ENCODE measurements at places on chromosomes 7 and 10. TPM values are rescaled to one million over a fixed set of nuclear protein-coding genes. Genes with fewer than 3 reads are reported as not detected.
A peak's percentile ranks its signal among the peaks of the same experiment; 100 is the strongest.

MYPN gene
- 0.33 TPM for total RNA-seq

TUBAL3 gene
- not detected for total RNA-seq

DCLRE1C gene
- 8.3 TPM for total RNA-seq

DNA sequence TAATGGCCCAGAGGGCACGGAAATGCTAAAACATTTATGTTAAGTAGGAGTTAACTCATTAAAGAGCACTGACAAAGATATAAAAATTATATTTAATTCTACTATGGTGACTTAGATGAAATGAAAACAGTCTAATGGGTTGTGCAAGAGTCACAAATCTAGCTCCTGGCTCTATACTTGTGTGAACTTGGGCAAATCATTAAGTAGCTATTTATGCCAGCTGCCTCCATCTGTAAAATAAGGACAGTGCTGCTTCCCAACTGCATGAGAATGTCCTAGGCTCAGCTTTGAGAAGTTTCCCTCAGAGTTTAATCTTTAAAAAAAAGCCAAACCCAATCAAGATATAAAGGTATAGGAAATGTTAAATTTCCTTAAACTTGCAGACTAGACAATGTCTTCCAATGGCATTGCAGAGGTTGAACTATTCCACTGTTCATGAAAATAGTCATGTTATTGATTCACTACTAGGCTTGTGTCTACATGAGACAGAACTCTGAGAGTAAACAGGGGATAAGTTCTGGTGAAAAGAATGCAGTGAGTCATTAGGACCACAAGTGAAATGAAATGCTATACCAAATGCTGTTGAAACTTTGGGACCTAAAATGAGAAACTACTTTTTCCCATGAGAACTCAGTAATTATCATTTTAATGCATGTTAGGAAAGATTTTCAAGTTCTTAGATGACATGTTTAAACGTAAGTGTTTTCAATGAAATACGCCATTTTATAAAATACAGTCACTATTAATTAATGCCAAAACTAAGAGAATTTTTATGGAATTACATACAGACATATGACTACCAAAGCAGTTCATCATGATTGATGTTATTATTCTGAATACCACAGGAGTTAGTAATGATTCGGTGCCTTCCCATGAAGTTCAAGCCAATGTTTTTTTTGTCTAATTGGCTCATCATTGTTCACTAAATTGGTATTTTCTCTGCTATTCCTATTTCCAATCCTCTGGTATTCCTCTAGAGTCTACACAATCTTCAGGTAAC lies 84.2 kb downstream of the CDK6 start:
- no peak for DNase-seq

- DNase-seq: peak; percentile 80
Measured at GRCh38 chr10:23065181-23065948, 30.0 kb upstream of the MSRB2 start.

ATOH7 gene
- not detected for total RNA-seq

- no peak for DNase-seq
Measured at GRCh38 chr10:16520900-16521299, 779 bp downstream of the C1QL3 start.

DNA sequence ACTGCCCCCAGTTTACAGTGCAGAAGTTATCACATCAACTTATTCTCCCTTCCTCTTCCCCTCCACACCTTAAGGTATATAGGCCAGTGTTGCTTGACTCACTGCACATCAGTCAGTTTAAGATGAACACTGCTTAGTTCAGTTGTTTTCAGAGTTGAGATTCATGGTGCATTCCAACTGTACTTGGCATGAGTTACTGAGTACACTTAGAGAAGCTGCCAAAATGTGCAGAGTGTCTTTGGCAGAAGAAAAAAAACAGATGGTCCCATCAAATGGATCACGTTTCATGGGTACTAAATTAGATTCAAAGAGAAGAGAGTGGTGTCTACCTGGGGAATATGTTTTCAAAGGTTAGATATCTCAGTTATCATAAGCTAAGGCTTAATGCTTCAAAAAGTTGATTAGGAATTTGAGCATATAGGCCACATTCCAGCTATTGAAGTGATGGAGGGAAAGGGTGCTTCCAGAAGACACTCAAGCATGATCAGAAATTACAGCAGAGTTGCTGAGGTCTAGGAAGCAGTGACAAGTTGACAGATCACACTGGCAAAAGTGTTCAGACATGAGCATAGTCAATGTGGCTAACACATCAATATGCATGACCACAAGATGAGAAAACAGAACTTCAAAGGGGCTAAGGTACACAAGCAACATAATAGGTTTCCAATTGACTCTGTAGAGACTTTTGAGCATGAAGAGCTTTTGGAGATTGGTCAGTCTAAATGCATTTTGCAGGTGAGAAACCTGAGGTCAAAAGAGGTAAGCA lies 579.2 kb upstream of the CELF2 start:
- DNase-seq: no peak

DNA sequence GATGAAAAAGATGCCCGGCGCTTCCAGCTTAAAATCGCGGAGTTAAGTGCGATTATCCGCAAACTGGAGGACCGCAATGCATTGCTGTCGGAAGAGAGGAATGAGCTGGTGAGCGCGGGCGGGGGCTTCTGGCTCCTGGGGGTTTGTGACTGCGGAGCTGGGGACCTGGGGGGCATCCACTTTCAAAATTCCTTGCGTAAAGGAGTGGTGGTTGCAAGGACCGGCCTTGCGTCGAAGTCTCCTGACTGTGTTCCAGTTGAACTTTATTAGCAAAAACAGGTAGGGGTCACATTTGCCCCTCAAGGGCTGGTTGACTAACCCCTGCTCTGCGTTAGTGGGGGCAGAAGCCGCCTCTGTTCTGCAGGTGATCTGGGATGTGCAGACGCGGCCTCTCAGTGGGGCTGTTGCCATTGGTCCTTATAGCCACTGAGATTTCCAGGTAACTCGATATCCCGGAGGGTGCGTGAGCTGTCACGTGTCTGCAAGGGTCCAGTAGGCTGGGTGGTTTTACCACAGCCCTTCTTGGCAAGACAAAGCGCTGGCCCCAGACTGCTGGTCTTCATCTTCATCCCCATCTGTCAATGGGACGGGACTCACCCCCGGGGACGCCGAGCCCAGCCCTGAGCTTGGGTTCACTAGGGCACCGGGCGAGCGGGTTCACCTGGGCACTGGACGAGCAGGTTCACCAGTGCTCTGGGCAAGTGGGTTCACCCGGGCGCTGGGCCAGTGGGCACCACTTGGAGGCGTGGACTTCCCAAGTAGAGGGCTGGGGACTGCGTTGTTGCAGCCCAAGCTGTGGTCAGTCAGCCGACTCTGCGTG lies 51.5 kb upstream of the DPYSL4 start:
- DNase-seq: no peak

CHAT gene
- total RNA-seq: not detected

SPDYE8 gene
- not detected for total RNA-seq

- no peak for DNase-seq
Measured at GRCh38 chr7:112945046-112945445, 141.6 kb downstream of the GPR85 start.

RET gene
- 0.66 TPM for total RNA-seq

DNA sequence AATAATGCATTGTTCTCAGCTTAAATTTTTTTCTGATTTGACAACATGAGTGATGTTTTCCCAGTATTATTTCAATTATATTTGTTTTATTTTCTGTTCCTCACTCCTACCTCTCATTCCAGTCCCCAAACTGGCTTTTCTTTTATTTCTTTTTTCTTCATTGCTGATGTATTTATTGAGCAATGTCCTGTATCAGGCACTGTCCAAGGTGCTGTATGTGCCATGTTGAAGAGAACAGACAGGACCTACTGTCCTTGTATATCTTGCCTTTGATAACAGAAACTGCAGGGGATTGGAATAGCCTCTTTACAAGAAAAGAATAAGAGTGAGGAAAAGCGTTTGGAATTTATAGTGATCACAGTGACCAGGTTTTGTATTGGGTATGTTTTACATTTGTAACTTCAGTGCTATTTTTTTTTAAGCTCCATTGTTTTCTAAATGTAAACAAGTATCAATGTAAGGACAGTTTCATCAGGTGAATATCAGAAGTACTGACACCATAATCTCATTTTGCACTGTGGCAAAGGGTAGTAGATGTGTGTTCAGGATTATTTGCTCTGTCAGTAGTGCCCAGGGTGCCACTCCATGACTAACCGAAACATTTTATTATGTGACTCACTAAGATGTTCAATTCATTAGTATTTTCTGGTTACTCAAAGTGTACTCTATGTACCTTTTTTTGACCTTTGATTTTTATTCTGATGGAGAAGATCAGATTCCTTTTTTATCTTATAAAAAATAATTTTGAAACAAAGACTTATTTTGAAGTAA lies 15.6 kb upstream of the CLDN12 start:
- DNase-seq: no peak

- DNase-seq: no peak
Measured at GRCh38 chr7:27134392-27134791, 3.8 kb upstream of the HOXA4 start.

DNA sequence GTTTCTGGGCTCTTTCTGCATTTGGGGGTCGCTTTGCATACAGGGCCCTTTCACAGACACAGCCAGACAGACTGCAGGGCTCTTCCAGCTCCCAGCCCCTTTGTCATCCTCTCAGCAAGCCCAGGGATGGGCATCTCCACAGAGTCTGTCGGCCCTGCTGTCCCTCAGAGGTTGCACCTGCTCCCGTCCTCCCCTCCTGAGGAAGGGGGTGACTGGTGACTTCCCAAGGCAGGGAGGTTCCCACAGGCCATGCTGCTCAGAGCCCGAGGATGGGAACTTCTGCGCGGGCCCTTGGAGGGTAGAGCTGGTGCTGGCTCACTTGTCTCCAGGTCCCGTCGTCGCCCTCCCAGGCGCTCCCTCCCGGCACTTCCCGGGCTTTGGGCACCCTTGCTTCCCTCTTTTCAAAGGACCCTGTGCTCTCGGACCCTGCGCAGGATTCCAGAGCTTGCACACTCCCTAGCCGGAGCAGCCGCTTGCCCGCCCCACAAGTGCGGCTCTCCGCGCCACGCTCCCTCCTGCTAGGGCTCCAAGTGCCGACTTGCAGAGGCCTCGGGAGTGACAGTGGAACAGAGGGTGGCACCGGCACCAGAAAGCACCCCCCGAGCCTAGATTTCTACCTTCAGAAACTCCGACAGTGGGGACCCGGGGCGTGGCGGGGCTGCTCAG lies 152.5 kb downstream of the PRKAG2 start:
- DNase-seq: no peak

DNA sequence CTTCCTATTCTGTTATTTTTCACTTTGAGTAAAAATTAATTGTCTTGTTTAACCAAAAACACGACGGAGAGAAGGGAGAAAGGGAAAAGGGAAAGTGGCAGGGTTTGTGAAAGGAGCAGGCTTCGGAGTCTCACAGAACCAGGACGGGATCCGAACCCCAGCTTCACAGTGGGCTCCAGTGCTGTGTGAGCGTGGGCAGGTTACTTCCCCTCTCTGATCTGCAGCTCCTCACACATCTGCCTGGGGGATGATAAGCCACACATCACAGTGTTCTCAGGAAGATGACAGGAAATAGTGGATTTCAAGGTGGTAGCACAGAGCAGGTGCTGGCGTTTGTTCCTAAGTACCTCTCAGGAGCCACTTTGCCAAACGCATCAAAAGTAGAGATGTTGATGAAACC lies 94.2 kb upstream of the GPR26 start:
- DNase-seq: peak; percentile 33

DNA sequence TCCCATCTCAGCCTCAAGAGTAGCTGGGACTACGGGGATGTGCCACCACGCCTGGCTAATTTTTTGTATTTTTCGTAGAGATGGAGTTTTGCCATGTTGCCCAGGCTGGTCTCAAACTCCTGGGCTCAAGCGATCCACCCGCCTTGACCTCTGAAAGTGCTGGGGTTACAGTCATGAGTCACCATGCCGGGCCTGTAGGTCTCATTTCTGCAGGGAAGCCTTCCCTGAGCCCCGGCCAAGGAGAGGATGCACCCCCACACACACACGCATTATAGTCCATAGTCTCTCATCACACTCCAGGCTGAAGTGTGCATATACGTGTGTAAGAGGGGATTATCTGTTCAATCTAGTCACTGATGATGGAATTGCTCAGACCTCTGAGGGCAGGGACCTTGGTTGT lies 29.3 kb downstream of the KCNMA1 start:
- DNase-seq: no peak

DNA sequence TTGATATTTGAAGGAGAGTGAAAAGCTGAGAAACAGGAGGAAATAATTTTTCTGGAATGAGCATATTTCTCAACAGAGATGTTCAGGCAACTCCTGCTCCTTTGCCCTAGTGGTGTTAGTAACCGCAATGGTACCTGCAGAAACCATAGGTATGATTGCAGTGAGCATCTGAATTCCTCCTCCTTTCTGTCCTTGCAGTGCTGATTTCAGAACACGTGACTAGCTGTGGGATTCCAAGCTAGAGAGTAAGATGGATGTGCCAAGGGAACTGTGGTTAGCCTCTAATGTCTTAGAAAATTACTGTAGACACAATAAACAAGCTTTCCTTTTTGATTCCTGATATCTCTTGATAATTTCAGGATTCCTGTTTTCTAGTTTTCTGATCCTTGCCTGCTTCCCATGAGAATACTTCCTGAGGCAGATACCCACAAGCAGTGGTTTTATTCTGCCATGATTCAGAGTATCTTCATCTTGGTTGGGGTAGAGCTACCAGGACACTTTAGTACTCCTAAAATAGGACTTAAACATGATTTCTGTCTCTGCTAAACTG lies 27.5 kb downstream of the LRGUK start:
- no peak for DNase-seq

DNA sequence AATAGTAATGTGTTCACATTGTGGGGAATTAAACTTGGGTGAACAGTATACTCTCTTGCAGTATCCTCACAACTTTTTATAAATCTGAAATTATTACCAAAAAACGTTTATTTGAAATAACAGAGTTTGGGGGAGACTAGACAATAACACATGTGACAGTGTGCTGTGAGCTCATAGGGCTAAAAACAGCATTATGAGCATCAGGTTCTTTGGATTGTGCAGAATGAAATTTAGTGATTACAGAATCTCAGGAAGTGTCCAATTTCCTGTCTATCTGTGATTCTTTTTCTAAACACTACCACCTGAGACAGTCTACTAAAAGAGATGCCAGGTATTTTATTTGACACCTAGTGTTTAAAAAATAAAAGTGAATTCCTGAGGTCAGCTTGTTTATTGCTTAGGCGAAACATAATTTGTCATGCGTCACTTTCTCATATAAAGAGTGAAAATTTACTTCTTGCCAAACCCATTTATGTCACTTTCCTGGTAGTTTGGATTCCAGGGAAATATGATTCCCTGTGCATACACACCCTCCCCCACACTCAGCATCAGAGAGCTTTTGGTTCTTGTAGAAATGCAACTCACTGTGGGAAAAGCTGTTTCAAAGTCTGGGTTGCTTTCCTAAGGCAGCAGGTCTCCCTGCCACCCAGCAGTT lies 71.2 kb downstream of the AOAH start:
- DNase-seq: no peak

- no peak for DNase-seq
Measured at GRCh38 chr10:108147346-108147745, 982.8 kb upstream of the SORCS1 start.

GRCh38 chr10:86795353-86795752 lies 38.9 kb downstream of the BMPR1A start:
- no peak for DNase-seq

DNA sequence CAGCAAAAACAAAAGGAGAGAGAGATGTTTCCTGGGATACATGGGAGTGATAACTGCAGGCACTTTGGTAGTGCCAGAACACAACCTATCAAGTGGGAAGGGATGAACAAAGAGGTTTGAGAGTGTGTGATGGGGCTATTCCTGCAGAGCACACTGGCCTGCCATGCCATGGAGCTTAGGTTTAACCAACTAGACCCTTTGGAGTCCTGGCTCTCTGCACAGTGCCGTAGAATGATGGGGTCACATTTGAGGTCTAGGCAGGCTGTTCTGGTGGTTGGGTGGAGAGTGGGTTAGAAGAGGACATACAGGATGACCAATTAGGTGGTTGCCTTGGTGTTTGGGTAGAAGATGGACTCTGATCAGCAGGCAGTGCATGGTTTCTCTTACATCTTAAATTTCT lies 101.9 kb upstream of the HABP2 start:
- DNase-seq: no peak

MUC12 gene
- total RNA-seq: 1.4 TPM

IKZF1 gene
- 21.3 TPM for total RNA-seq

Data from breast epithelium (tissue), 4 donors.